ENCODE measurements at places on chromosomes 6 and 20.

DNA sequence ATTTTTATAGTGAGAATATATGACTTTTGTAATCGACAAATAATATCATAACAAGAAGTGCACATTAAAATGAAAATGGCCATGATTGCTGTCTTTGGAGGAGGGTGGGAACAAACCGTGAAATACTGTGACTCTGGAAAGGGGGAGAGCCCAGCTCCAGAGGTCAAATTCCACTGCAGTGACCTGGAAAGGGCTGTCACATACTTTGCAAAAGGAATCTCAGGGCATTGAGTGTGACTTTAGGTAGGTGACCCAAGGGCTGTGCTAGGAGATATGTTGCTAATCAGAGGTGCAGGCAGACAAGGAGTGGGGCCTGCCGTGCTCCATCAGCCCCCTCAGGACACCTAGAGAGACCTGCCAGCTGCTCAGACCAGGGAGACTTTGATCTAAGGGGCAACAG is 28.1 kb upstream of the BMP7 start:
- DNase-seq, result no peak

GRCh38 chr6:116761779-116762178 is 3.7 kb downstream of the FAM162B start:
- no peak for DNase-seq

DNA sequence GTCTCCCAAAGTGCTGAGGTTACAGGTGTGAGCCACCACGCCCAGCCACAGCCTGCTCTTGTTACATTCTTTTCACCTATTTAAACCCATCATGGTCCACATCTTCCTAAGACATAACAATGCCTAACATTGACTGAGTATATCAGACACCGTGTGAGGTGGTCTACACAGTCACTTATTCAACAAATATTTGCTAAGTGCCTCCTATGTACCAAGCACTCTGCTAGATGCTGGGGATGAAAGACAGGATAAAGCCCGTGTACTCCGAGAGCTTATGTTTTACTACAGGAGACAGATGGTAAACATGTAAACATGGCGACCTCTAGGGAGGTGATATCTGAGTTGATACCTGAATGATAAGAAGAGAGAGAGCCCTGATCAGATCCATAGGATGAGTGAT is 12.7 kb downstream of the BCL2L1 start:
- DNase-seq, result no peak

GRCh38 chr6:170031684-170032121 is 259.2 kb downstream of the DLL1 start:
- DNase-seq, result no peak

GRCh38 chr20:15440049-15440820 is 1102.8 kb upstream of the FLRT3 start:
- no peak for DNase-seq

Measured in activated naive CD4-positive, alpha-beta T cell treated with anti-CD3 and anti-CD28 coated beads, Interleukin-2, amount 50 U/mL, for 72 hours (primary cell).